Esophagus muscularis mucosa (tissue), 4 donors: ENCODE measurements at places on chromosomes 5 and 9.

DNA sequence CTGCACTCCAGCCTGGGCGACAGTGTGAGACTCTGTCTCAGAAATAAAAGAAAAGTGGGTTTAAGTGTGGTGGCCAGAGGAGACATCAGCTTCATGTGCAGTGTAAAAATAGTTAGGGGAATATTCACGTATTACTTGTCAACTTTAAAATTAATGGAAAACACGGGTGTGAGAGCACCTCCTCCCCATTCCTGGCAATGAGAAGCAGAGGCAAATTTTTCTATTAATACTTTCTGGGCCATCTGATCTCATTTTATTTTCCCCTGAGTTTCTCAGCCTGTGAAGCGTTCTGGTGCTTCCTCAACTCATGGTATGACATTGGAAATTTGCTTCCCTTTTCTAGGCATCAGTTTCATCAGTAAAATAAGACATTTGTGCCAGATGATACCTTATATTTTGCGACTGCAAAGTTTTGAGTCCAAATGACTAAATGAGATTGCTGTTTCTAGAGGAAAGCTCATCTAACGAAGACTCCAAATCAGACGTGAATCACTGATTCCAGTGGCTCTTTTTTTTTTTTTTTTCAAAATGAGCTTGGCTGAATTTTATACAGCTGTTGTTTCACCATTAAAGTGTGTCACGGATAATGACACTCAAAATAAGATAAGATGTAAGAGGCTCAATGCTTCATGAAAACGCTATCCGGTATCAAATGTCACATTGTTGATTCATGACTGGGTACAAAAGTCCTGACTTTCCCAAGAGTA lies 104.6 kb downstream of the MSX2 start:
- DNase-seq, result no peak

GRCh38 chr5:164277720-164278119 lies 772.3 kb downstream of the MAT2B start:
- no peak for DNase-seq

- DNase-seq, result no peak
Observed at GRCh38 chr5:131536211-131536826, 98.7 kb downstream of the RAPGEF6 start.

GRCh38 chr9:94082956-94083355 lies 1.3 kb upstream of the PTPDC1 start:
- peak; percentile 57 for DNase-seq

- no peak for DNase-seq
Observed at GRCh38 chr9:16521868-16522411, 348.5 kb downstream of the BNC2 start.

GRCh38 chr5:5285906-5286305 lies 136.6 kb upstream of the ICE1 start:
- no peak for DNase-seq

DNA sequence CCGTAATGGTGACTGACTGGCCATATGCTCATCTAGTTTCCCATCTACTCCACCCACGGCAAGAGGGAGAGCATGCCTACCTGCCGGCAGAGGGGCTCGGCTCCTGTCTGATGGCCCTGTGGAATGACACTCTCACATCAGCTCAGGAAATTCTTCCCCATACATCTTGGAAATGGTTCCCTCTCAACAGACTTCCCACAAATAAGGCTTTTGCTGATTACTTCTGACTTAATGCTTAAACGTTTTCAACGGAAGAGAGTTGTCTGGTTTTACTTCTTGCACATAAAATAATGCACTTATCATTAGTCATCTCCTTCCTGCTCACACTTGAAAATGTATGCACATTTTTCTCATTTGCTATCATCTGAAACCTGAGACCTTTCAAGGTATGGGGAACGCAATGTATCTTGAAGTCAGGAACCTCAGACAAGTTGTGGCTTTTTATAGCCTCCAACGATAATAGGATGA lies 129.5 kb downstream of the TTLL11 start:
- no peak for DNase-seq

DNA sequence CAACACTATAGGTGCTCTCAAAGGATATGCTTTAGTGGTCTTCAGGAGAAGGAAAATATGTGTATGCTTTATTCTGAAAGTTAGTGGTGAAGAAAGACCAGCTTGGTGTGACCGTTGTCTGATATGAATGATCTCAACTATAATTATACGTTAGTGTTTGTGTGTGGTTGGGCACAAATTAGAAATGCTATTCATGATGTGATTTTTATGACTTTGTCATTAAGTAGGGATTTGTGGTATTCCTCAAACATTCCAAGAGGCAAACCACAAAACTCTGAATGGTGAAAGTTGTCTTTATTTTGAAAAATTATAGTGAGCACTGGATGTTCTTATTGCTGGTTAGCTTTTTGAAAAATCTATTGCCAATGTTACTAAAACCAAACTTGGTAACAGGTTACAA lies 6.2 kb upstream of the F2R start:
- no peak for DNase-seq

- DNase-seq, result no peak
Observed at GRCh38 chr5:170747357-170747756, 36.2 kb upstream of the GABRP start.

GRCh38 chr5:72036951-72037350 lies 70.3 kb upstream of the MAP1B start:
- no peak for DNase-seq

DNA sequence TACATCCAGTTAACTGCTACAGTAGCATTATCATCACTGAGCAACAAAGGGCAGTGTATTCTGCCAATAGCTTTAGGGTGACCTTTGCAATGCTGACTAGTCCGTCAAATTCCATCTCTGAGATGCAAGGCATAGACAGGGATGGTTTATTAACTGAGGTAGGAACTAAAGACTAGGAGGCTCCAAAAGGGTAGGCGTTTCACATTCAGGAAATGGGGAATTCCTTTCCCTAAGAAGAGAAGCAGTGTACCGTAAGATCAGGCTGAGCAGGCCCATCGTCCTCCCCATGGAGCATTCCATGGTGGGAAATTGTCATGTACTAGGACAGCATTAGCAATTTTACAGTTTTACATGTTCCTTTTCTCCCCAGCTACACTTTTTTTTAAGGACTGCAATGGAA lies 157.7 kb downstream of the BNC2 start:
- no peak for DNase-seq

GRCh38 chr5:170641589-170642031 lies 137.8 kb downstream of the KCNIP1 start:
- DNase-seq, result no peak

GRCh38 chr5:72445969-72446368 lies 61.2 kb downstream of the ZNF366 start:
- DNase-seq, result no peak

GRCh38 chr5:61551637-61552313 lies 219.7 kb downstream of the ZSWIM6 start:
- DNase-seq, result no peak

DNA sequence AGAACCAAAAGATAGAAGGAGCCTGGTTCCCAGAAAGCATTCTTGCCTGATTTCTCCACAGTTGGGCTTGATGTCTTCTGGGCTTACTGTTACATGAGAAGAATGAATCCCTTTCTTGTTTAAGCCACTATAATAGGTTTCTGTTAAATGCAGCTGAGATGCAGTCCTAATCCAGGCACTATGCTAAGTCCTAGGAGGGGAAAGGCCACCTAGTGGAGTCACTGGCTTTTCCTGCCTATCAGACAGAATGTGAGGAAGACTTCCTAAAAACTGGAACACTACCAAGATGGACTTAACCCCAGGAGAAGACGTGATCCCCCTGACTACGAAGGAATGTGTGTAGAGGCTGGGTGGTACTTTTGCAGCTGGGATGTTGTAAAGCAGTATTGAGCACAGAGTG lies 34.3 kb upstream of the FSD1L start:
- no peak for DNase-seq

DNA sequence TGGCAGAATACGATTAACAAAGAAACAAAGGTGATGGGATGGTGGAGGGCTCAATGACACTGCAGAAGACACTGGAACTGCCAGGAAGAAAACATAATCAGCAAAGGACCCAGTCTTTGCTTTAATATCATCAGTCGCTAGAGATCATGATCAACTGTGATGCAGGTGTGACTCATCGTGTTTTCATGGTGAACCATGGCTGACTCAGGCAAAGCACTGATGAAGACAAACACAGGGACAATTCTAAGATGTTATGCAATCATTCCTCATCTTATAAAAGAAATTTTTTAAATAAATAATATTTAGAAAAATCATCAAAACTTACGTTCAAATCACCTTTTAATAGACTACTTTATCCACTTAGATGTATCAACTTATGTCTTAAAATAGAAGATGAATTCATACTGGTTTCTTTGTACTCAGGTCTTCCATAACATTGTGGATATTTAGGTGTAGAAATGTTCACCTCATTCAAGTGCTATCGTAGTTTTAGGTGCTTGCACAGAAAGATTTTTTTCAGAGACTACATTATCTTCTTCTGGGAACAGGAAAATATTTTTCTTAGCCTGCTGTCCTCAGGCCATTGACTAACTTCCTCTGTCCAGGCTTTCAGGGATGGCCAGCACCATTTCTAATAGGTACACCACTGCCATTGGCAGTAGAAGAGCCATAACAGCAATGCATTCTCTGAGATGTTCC lies 673.4 kb upstream of the MEF2C start:
- DNase-seq, result no peak
